ENCODE measurements at places on chromosomes 13 and 19.

DNA sequence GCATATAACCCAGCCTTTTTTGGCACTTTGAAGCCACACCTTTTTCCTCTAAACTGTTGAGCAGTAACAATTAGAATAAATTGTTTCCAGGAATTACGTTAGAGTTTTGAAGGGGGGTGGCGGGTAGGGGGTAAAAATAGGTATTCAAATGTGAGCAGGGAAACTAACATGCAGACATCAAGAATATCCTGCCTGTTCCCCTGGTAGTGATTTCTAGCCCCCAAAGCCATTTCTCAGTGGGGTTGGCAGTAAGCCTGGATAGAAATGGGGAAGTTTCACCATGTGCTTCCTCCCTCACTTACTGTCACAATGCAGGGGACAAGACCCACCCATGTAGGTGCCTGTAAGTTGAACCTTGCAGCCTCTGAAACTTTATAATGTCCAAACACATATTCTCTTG is 3.8 kb downstream of the DOCK9 start:
- DNase-seq: no peak

- DNase-seq: no peak
Observed at GRCh38 chr19:11373885-11374432, 507 bp upstream of the SWSAP1 start.

DNA sequence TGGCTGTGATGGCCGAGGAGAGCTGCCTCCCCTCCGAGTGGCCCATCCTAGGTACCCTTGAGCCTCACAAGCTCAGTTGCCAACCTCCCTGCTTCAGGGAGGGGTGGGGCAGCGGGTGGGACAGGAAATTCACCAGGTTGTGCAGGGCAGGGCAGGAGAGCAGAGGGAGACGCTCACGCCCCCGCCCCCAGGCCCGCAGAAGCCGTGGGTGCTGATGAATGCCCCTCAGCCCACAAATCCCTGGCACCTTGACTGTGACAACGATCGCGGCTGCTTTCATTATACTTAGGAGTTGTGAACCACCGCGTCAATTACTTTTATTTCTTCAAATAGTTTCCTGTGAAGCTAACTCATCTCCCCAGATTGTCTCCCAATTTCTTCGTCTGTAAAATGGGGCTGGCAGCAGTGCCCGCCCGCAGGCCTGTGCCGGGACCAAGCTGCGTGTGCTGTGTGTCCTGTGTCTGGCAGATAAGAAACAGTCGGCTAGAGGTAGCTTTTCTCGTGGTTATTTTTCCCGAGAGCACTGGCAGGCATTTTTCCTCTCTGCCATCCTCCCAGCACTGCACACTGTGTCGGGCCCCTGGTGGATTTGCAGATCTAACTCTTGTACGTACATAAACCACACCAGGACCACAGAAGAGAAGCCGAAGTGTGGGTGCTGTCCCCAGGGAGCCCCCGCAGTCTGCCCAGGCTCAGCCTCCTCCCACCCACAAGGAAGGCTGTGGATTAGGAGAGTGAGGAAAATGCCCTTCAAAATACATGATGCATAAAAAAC is 7.9 kb upstream of the RASA3 start:
- DNase-seq: no peak

GRCh38 chr19:31633014-31633413 is 283.8 kb upstream of the TSHZ3 start:
- DNase-seq: no peak

- no peak for DNase-seq
Observed at GRCh38 chr13:48994706-48995105, 19.0 kb downstream of the FNDC3A start.

- DNase-seq: no peak
Observed at GRCh38 chr19:35223862-35224505, 4.6 kb downstream of the FAM187B start.

- no peak for DNase-seq
Observed at GRCh38 chr13:44575741-44576350, at the start of gene TSC22D1. Gene TSC22D1 (minus strand): TSS chr13:44576330. CDS start chr13:44576074, 256 bp downstream.

DNA sequence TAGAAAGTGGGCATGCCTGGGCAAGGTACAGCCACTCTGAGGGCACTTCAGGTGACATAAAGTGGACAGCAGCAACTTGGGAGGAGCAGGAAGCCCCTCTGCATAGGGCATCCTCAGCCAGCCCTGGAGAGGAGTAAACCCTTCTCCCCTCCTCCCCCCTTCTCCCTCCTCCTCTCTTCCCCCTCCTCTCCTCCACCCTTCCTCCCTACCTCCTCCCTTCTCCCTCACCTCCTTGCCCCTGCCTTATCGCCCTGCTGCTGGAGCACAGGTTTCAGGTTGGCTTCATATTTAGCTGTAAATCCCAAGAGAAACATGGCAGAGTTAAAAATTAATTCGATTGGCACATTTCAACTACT is 30.5 kb upstream of the ATP12A start:
- DNase-seq: no peak

DNA sequence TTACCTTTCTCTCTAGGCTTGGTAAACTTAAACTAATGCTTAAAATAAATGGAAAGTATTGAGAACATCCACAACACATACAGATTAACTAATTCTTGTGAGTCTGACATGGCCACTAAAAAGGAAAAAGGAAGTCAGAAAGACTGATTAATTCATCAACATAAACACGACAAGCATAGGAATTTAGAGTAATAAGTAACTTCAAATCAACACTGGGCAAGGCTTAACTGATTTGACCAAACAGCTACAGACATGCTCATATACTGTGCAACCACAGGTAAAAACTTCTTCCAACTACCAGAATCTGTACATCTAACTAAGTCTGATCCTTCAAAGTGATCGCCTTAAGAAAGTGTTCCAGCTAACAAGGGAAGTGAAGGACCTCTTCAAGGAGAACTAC is 20.5 kb downstream of the UGGT2 start:
- DNase-seq: no peak

DNA sequence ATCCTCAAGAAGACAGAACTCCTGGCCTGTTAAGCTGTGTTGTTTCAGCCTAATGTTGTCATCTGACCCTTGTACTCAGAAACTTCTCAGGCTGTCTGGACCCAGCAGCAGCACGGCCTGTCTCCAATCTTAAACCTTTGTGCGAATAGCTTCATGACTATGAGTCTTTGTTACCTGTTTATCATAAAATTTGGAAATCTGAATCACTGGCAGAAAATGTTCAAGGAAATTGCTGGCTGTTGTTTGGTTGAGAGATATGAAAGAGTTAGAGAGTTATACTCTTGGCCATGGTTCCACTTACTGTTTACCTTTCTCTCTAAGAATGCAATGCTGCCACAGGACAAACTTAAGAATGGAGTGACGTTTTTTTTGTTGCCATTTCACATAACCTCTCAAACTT is 59.6 kb downstream of the EFNB2 start:
- peak; percentile 43 for DNase-seq

DNA sequence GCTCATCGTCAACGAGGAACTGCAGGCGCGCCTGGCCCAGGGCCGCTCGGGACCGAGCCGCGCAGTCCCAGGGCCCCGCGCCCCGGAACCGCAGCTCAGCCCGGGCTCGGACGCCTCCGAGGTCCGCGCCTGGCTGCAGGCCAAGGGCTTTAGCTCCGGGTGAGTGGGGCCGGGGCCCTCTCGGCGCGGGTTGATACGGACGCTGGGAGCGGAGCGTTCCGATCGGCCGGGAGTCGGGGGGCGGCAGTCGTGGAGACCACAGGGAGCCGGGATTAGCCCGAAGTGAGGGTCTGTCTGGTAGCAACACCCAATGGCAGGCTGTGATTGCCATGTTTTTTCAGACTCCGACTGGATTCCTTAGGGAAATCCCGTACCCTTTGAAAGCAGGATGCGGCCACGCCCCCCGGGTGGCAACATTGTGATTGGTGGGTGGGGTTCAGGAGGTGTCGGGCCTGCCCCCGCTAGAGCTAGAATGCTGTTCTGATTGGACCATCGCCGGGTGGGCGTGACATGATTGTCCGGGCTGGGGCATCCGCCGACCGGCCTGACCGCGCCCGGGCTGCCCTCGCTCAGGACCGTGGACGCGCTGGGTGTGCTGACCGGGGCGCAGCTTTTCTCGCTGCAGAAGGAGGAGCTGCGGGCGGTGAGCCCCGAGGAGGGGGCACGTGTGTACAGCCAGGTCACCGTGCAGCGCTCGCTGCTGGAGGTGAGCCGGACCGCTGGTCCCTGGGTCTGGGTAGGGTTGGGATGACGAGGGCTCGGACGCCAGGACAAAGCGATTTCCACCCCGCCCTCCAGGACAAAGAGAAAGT is 11.3 kb downstream of the EPS8L1 start:
- DNase-seq: no peak

DNA sequence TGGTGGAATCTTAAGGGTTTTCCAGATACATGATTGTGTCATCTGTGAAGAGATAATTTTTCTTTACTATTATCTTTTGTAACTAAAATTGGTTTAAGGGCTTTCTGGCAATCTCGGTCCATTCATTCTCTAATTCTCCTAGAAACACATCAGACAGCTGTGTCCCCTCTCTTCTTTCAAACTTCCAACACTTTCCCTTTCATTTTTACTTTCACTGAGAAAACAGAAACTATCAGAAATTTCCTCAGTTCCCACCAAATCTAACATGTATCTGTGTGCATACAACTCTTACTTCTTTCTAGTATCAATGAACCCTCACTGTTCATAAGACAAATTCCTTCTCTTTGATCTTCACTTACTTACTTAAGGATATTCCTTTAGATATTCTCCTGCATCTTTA is 40.2 kb downstream of the KCNRG start:
- no peak for DNase-seq

DNA sequence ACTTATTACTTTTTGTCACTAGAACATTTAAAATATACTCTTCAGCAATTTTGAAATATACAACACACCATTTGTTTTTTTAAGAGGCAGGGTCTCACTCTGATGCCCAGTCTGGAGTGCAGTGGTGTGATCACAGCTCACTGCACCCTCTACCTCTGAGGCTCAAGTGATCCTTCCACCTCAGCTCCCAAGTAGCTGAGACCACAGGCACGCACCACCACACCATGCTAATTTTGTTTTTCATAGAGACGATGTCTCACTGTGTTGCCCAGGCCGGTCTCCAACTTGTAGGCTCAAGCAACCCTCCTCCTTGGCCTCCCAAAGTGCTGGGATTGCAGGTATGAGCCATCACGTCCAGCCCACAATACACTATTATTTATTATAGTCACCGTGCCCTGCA is 2.6 kb downstream of the IGFL2 start:
- no peak for DNase-seq

DNA sequence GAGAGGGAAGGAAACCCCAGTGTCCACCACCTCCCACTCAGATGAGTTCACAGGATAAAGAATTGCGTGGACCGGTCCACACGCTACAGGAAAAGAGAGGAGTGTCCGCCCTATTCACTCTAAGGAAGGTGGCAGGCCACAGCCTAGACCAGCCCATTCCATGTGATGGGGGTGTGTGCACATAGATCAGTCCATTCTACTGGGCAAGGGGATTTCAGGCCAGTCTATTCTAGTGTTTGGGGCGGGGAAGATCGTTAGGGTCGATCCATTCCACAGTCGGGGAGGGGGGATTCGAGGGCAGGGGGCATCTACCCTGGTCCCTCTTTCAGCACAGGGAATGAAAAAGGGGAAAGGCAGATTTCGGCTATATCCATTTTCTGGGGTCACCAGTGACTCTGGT is 7.8 kb downstream of the FIZ1 start:
- DNase-seq: no peak

- no peak for DNase-seq
Observed at GRCh38 chr19:12581100-12581499, 29.5 kb downstream of the ZNF490 start.

- DNase-seq: no peak
Observed at GRCh38 chr13:110024645-110024980, 238.2 kb upstream of the IRS2 start.

DNA sequence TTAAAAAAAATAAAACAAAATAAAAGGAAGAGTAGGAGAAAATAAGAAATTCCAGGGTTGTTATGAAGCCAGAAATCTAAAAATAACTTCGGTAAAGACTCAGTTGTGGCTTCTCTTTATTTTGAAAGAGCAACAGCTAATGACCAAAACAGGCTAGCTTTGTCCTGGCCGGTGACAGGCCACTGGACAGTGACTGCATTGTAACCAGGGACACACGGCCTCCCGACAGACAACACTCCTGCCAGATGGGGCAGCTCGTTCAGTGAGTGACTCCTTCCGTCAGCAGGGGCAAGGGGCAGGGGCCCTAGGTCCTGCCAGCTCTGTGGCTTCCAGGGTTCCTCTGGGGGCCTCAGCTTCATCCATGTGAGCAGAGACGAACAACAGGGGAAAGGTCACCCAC is 173.4 kb downstream of the KATNAL1 start:
- DNase-seq: no peak

DNA sequence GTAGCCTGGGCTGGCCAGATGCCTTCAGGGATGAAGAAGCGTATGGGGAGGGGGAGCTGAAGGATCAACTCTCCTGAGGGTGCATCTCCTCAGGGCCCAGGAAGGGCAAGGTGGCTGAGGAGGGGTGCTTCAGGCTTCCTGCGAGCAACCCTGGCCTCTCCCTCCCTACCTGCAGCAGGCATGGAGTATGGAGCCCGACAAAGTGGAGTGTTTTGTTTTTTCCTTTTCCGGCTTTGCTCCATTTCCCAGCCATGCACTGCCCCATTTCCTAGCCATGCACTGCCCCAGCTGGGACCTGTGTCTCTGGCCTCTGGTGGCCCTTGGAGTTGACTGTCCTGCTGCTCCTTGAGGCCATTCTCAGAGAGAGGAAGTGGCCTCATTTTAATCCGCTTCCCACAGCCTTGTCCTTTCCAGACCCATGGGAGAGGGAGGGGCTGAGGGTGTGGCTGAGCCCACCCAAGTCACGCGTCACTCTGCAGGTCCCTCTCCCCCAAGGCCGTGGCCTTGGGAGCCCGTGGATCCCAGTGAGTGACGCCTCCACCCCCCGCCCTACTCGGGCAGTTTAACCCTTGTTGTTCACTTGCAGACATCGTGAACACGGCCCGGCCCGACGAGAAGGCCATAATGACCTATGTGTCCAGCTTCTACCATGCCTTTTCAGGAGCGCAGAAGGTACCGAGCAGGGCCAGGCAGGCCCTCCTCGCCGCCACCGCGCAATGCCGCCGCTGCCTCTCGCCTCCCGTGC is 34.4 kb downstream of the CAPN12 start:
- DNase-seq: no peak

DNA sequence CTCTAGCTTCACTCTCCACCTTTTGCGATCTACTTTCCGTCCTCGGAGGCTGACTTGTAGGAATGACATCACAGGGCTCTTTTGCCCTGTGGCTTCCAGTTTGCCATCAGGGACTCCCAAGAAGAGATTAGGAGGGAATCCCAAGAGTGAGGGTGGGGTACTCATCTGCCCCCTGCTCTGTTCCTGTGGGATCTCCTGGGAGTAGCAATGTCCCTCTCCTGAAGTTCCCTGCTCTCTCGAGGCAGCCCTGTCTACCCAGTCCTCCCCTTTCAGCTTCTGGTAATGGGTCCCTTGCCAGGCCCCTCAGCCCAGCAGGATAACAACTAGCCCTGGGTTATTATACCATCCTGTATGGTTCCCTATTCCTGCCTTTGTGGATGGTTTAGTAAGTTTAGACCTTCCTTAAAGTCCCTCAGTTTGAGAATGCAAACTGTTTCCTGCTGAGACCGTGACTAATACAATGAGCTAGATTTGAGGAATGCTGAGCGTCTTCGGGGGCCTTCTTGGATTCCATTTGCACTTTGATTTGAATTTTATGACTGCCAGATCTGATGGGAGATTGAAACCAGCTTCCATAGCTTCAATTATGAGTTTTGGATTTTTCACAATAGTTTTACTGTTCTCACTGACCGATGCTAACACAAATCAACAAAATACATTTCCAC is 73.7 kb upstream of the IPO5 start:
- no peak for DNase-seq
